ENCODE measurements at places on chromosomes 1 and 21.

- DNase-seq = no peak
These were observed 80.3 kb downstream of the TMEM200B start for GRCh38 chr1:29043274-29043965.

DNA sequence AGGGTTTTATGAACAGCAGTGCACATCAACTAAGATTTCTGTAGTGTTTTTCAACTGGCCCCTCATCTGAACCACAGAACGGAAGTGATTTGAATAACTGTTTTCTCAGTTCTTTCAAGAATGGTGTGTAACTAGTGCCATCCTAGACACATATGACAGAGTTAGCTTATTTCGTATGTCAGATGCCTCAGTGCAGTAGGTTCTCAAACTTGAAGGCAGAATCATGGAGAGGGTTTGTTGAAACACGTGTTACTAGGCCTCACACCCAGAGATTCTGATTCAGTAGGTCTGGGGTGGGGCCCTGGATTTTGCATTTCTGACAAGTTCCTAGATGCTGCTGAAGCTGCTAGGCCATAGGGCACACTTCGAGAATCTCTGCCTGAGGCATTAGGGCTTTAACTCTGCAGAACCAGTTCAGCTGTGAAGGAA, 49.0 kb downstream of the SCCPDH start:
- DNase-seq = no peak

DNA sequence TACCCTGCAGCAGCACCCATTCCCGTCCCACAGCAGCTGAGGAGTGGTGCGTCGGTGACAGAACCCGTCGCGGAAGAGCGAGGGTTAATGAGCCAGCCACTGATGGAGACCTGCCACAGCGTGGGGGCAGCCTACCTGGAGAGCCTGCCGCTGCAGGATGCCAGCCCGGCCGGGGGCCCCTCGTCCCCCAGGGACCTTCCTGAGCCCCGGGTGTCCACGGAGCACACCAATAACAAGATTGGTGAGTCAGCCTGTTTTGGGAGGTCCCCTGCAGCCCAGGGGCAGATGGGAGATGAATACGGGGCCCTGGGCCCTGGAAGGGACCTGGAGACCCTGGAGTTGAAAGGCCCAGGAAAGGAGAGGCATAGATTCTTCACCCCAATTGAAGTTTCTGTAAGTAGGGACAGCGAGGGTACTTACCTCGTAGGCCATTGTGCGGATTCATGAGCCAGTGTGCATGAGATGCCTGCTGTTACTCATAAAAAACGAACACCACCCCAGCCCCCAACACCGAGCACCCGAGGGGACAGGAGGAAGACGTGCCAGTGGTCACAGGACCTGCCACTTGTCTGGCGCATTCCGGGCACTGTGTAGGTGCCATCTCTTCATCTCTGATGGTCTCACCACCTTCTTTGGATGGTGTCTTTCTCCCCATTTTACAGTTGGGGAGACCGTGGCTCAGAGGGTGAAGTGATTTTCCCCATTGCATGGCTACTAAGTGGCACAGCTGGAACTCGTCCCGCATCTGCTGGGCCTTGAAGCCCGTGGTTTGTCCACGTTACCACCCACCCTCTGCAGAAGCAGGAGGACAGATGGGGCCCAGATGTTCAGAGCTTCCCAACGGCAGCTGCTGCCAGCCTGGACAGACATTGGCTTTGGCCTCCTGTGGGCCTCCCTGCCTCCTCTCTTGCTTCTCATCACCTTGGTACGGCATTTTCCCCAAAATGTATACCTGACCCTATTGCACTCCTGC, 28.3 kb upstream of the TNFRSF1B start:
- no peak for DNase-seq

GRCh38 chr1:27811741-27812500, 18.7 kb upstream of the PPP1R8 start:
- no peak for DNase-seq

- DNase-seq = no peak
These were observed 19.7 kb downstream of the RCC2 start for GRCh38 chr1:17419626-17420328.

DNA sequence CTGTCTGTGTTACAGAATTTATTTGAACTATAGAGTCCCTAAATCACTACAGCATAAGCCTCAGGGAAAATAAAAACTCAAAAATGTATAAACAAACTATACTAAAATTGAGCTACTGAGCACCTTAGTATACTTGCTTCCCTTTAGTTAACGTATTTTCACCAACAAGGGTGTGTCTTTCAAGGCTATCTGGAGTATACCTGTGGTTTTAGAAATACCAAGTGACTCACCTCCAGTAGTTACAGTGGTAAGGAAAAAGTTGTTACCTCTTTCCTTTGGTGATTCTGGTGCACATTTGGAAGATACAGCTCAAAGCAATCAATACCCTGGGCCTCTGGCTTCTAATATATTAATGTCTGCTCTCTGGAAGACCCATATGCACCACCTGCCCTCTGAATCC, 68.0 kb upstream of the C1orf105 start:
- DNase-seq = no peak

DNA sequence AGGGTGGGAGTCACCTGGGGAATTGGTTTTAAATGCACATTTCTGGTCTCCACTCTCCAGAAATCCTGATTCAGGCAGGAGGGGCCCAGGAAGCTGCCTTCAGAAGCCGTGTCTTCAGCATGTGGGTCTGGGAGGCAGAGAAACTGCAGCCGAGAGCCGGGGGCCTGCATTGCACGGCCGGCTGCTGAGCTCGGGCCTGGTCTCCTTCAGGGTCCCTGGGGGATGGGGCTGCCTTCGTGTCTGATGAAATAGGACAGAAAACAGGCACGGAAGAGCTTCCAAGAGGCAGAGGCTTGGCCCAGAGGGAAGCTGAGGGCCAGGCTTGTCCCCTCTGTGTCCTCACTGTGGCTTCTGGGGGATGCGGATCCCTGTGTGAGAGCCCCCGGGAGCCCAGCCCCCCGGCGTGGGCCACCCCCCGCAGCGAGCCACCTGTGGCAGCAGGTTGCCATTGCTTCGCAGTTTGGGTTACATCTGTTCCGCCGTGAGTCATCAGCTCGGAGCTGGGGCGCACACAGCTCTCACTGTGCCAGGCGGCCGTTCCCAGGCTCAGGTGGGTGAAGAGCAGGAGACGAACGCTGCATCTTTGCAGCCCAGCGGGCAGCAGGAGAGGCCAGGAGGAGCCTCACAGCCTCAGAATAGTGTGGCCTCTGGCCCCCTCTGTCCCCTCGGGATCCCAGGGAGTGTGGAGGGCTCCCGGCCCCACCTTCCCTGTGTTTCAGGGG, 72.4 kb downstream of the AJAP1 start:
- DNase-seq = no peak

GRCh38 chr1:37850352-37850955, 8.9 kb downstream of the MTF1 start:
- no peak for DNase-seq

DNA sequence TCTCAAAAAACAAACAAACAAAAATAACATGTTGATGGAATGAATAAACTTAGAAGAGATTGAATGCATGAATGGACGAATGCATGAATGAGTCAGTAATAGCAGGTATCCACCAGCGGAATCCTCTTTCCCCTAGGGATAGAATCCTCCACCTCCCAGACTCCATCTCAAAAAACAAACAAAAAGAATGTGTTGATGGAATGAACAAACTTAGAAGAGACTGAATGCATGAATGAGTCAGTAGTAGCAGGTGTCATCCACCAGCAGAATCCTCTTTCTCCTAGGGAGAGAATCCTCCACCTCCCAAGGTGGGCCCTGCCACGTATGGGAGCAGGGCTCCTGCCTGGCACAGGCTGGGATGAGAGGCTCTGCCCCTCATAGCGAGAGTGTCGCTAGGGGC, 26.8 kb upstream of the RNF19B start:
- DNase-seq = no peak

- DNase-seq = no peak
These were observed 154.3 kb downstream of the PDE4B start for GRCh38 chr1:65946960-65947359.

- DNase-seq = no peak
These were observed 150.6 kb downstream of the IER5 start for GRCh38 chr1:181239086-181239485.

DNA sequence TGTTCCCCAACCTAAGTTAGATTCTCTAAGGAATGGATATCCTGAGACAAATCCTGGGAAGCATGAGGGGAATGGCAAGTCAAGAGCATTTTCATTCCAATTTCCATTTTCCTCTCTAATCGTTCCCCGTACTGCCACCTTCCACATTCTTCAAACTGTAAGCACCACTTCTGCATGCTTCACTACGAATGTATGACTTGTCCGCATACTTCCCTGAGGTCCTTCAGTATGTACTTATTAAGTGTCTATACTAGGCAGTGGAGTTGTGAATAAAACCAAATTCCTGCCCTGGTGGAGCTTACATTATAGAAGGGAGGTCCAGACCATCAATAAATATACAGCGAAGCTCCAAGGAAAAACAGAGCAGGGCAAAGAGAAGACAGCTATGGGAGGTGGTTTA, 154.8 kb downstream of the GREM2 start:
- no peak for DNase-seq

GRCh38 chr1:12475101-12475500, 142.9 kb downstream of the DHRS3 start:
- DNase-seq = no peak

- no peak for DNase-seq
These were observed 21.5 kb upstream of the PTPRF start for GRCh38 chr1:43509007-43509739.

DNA sequence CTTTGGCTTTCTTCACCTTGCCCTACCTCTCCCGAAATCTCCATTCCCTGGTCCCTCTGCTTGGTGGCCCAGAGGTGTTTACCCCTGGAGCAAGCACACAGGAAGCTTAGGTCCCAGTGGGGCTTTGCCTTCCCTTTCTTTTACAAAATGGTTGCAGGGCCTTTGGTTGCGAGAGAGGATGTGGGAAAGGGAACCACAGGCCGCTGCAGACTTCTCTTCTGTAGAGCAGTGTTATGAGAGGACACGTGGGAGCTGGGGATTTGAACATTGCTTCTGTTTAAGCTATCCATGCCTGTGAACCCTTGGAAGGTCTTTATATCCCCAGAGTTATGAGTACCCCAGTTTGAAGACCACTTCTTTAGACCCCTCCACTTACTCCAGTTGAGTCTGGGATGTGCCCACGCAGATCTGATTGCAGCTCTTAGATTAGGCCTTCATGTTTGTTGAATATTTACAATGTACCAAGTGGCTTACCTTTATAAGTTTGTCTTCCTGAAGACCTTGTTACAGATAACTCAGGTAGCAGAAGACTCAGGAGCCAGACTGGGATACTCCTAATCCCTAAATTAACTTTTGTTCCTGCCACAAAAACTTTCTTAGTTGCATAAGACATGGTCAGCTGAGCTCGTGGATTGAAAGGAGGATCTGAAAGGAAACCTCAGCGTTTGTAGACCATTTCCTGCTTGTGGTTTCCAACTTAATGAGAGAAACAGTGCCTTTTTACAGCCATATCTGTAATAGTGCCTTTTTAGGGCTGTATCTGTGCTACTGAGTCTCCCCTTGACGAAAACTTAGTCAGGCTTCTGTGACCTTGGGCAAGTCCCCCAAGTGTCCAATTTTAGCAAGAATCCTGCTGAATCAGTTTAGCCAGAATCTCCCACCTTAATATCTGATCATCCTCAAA, 21.9 kb upstream of the IVNS1ABP start:
- no peak for DNase-seq

DNA sequence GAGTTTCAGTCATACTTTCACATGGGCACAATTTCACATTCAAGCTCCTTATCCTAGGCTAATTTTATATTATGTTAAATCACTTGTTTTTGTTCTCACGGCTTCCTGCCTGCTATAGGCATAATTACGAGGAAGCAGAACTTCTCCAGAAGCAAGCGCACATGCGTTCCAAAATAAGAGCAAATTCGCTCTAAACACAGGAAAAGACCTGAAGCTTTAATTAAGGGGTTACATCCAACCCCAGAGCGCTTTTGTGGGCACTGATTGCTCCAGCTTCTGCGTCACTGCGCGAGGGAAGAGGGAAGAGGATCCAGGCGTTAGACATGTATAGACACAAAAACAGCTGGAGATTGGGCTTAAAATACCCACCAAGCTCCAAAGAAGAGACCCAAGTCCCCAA, at the start of gene CORT:
Gene CORT (plus strand): TSS at position 281 of the 400 bp plus-strand sequence. CDS start 193 bp downstream, outside the sequence.
- DNase-seq = no peak

DNA sequence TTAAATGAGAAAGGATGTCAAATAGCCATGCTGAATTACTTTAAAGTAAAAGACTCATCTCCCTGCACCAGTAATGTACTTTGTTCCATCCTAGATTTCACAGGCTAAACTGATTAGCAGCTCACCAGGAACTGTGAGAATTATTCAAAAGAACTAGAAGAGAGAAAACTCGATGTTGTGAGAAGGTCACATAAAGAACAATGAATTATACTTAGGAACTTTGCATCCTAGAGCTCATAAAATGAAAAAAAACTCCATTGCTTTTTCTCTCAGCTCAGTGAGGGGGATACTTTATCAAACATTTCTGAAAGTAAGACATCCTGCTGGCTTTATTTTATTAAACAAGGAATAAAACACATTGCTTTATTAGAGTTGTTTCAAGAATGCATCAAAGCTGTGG, 278.5 kb downstream of the MRPL39 start:
- DNase-seq = no peak

Data from esophagus squamous epithelium (tissue), 5 donors.